ENCODE measurements at places on chromosomes 7 and 10.

GRCh38 chr7:148230296-148230695 is 360.3 kb upstream of the C7orf33 start:
- no peak for DNase-seq

GRCh38 chr10:30412901-30413300 is 21.1 kb upstream of the MAP3K8 start:
- no peak for DNase-seq

DNA sequence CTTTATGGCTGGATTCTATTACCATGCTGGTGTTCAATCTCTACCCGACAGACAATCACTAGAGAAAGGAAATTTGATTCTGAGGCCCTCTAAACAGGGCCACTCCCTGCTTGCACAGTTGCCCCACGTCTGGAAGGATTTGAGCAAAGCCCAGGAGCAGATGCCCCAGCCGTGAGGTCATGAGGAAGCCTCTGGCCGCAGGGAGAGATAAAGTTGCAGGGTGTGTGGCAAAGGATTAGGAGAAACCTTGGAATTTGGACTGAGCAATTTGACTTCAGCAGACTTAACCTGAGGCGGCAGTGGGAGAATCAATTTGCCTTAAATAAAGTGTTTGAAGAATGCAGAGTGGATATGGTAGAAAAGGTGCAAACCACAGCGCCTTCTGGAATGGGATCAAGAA is 40.2 kb upstream of the KLF6 start:
- DNase-seq: peak; percentile 88

DNA sequence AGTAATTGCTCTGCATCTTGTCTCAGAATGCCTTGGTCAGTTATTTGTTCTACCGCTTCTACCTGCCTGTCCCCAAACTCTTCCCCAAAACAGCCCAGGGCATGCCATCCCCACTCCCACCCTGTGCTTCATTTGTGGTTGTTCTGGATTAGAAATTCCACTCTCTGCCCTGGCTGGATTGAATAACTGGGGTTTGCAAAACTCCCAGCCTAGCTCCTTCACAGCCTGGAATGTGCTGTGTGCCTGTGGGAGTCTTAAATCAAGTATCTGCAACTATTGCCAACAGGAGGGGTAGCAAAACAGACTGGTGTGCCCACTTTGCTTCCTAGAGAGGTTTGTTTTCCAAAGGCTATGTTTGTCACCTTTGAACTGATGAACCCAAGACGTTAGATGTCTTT is 24.2 kb downstream of the TSPAN15 start:
- DNase-seq: no peak

- no peak for DNase-seq
Observed at GRCh38 chr7:33781796-33782195, 123.5 kb upstream of the BMPER start.

GRCh38 chr10:49183596-49184542 is 4.3 kb downstream of the TMEM273 start:
- DNase-seq: no peak

DNA sequence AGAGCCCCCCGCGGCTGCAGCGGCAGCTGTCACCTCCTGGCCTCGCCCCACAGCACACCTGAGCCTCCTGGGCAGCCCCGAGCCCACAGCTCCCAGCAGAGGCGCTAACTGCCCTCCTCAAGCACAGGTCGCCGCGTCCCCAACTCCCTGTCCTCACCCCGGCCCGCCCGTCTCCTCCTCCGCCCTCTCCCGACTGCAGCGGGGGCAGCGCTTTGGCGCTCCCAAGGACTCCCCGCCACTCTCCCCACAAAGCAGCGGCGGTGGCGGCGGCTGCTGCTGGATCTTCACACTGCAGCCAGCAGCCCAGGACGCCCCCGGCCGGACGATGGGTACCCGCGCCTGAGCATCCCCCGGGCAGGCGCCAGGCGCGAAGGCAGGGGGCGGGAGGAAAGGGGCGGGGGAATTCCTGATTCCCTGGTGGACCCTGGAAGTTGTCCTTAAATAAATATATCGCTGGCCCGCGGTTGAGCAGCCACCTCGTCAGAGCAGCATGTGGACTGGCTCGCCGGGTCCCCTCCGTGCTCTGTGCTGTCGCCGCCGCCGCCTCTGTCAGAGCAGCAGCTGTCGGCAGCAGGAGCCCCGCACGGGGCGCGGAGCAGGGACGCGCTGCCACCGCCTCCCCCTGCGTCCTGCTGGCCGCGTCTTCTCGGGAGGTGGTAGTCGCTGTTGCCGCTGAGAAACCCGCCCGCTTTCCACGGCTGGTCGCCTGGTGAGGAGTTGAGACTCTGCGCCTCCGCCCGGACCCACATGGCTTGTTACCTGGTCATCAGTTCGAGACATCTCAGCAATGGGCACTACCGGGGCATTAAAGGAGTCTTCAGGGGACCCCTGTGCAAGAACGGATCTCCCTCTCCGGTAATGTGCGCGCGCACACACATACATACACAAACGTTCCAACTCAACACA is at the start of gene ZNF804B:
Gene ZNF804B, plus strand, starts transcription at position 471 of the 906 bp plus-strand sequence. Its CDS starts 277 bp downstream, at position 748.
- peak; percentile 2 for DNase-seq

DNA sequence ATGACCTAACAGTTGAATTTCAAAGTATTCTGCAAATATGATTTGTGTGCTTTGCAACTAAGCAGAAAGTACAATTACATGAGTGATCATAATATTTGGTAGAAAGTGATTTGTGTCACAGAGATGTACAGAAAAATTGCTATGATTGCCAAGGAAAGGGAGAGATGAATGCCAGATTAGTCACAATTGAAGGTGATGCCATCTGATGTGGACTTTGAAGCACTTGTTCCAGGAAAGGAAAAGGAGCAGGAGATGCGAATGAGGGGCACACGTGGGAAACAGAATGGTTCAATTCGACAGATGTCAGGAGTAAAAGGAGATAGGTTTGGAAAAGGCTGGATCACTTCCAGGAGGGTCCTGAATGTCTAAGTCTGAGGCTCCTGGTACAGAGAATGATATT is 153.1 kb upstream of the LAMB4 start:
- DNase-seq: peak; percentile 21

- no peak for DNase-seq
Observed at GRCh38 chr10:71090330-71090729, 122.0 kb upstream of the UNC5B start.

DNA sequence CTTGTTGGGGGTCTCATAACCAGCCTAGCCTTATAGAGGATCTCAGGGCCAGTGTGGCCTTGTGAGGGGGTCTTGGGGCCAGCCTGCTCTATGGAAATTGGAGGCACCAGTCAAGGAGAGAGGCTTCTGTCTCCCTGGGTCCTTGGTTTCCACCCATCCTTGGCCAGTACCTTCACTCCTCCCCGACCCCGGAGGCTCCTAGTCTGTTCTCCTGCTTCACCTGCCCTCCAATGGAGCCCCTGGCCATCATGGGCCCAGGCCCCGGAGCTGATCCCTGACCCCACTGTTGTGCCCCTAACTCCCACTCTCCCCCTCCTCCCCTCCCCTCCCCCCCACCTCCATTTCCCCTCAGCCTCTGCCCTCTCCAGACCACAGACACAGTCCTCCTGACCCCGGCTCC is 29.7 kb downstream of the RASGEF1A start:
- no peak for DNase-seq

- DNase-seq: peak; percentile 19
Observed at GRCh38 chr7:22419488-22419887, 62.5 kb upstream of the RAPGEF5 start.

DNA sequence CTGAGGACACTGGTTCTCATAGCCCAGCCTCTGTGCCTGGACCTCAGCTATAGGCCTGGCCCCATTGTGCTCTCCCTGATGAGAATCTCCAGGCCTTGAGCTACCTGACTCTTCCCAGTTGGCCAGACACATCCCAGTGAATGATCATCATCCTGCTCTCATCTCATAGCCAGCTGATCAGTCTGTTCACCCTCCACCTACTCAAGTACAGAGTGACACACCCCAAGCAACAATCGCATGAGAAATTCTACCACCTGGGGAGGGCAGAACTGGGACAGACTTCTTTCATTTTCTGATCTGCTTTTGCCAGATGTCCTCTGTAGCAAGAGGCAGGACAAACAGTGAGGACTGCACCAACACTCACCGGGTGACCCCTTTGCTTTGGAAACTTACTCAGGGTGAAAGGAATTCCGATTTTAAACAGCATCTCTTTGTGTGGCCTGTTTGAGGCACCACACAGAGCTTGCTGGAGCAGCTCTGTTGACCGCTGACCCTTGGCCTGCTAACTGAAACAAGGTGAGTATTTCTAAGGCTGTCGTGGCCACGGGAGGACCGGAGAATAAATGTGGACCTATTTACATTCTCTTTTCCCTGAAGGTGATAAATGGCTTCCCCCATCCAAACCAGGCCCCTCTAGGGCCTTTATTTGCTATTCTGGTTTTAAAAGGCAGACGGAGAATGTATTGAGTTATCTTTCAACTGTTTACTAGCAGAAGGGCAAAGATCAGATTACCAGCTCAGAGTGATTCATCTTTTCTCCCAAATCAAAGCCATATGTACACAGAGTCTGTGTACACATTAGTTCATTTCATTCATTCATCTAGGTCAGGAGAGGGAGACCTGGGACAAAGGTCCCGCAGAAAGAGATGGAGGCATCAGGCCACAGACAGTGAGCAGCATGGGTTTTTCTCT is 181.4 kb upstream of the TNS3 start:
- DNase-seq: peak; percentile 77

DNA sequence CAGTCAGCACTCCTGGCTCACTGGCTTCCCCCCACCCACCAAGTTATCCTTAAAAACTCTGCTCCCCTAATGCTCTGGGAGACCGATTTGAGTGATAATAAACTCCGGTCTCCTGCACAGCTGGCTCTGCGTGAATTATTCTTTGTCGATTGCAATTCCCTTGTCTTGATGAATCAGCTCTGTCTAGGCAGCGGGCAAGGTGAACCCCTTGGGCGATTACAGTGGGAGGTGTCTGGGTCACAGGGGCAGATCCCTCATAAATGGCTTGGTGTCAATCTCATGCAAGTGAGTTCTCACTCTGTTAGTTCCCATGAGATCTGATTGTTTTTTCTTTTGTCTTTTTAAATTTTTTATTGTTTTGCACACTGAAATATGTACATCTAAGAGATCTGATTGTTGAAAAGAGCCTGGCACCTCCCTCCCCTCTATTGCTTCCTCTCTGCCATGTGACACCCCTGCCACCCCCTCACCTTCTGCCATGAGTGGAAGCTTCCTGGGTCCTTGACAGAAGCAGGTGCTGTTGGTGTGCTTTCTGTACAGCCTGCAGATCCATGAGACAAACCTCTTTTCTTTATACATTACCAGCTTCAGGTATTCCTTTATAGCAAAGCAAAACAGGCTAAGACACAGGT is 20.5 kb downstream of the OTUD1 start:
- DNase-seq: no peak

DNA sequence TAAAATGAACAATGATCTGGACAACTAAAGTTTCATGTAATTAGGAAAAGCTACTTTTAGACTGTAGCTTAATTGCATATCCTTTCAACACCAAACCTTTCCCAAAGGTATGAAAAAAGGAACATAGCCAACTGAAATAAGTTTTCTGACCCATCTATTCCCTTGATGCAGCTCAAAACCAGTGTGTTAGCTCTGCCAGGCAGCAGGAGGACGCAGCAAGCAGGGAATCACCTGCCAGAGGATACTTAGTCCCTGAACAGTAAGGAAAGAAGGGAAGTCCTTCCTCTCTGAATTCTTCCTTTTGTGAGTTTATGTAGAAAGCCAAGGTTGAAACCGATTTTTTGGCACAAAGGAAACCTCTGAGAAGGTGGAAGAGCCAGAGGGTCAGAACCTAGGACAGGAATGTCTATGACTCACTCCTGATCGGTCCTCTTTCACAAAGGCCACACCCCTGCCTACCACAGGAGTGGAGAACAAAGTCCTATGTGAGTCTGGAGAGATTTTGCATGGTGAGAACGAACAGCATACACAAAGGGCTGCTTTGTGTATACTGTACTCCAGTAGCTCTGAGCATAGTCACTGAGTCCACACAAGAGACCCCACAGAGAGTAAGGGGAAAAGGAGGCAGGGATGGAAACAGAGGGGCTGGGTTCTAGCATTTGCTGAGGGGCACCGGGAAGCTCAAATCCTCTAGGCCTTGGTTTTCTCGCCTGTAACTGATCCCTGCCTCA is 68.8 kb upstream of the GSDME start:
- DNase-seq: peak; percentile 87

GRCh38 chr10:12902135-12902572 is 99.4 kb downstream of the CCDC3 start:
- DNase-seq: peak; percentile 59

DNA sequence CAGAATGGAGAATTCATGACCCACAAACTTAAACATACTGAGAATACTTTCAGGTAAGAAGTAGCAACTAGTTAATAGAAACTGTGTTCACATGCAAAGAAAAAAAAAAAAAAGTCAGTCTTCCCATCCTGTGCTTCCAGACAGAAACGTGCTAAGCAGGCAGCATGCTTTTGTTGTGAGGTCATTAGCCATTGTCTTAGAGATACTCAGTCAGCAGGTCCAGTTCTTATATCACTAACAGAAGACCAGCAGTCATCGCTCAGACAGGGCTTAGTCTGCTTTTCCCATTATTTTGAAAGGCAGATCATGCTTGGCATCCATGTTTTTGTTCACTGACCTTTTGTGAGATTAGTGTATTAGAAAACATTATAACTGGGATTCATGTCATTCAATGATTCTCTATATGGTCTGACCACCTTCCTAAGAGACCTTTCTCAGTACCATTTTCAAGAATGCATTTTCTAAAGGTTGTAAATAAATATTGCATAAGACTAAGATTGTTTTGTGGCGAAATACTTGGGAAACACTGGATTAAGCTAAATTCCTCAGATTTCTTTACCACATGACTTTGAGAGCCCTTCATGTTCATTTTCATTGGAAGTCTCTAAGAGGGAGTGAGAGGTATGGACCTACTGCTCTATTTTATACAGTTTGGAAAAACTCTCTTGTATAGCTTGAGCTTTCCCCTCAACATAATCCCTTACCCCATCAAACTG is 45.0 kb upstream of the AGBL3 start:
- peak; percentile 96 for DNase-seq

DNA sequence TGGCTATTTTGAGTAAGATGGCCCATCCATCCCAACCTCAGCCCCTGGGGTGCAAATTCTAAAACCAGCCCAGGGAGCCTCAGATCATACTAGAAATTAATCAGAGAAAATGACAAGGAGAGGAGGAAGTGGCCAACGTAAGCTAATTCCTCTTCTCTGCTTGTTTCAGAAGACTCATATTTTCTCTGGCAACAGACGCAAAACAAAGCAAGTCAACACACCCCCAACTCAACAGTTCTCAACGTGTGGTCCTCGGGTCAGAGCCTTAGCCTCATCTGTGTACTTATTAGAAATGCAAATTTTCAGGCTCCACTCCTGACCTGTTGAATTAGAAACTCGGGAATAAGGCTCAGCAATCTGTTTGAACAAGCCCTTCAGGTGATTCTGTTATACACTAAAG is 413.9 kb upstream of the AUTS2 start:
- DNase-seq: no peak

- DNase-seq: no peak
Observed at GRCh38 chr10:47362199-47362598, 14.0 kb downstream of the RBP3 start.
